ENCODE measurements at places on chromosomes 4 and X.
A peak's percentile ranks its signal among the peaks of the same experiment; 100 is the strongest.

DNA sequence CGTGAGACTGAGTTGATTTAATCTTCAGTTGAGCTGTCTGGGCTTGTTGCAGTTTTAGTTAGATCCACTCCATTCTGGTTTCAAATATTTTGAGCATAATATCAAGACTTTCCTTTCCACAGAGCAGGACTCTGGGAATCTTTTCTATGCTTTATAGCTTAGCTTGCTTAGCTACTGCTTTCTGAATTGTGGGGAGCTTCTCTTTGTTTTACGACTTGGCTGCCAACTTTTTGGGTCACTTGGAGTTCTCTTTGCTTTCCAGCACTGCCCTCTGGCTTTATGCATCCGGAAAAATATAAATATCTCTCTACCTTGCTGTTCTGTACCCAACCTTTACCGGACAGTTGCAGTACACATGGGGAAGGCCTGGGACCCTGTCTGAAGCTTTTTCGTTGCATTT lies 292.1 kb downstream of the STIM2 start:
- no peak for ATAC-seq

- no peak for ATAC-seq
Measured at GRCh38 chr4:108612365-108612764, 8.0 kb upstream of the RPL34 start.

DNA sequence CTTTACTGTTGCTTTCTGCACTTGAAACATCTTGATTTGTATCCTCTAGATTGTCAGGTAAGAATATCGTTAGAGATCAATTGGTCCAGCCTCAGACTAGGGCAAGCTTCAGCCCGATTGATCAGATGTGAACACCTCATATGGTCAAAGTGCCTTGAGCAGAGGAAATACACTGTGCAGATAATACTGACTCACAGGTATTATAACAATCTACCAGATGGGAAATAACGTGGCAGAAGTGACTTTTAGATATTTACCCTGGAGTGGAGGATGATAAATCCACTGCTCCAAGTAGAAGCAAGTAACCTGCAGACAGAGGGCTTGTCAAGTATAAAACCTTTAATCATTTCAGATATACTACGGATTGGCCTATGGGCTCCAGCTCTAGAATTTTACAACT lies 17.9 kb downstream of the VEGFC start:
- ATAC-seq: no peak

DNA sequence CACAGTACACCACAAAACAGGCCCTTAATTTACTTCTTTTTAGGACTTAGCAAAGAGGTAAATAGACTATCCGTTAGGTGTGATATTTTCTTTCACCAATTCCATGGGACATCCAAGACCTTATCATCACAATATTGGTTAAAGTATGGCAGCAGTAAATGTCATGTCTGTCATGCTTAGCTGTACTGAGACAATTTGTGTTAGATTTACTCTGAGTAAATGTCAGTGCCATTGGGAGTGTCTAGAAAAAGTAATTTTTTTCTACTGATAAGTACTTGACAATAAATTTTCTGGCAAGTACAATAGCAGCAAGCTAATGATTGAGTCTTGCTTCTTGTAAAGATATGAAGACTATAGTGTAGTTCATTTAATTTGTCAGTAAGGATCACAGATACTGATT lies 756.1 kb downstream of the FAM133A start:
- ATAC-seq: no peak

DNA sequence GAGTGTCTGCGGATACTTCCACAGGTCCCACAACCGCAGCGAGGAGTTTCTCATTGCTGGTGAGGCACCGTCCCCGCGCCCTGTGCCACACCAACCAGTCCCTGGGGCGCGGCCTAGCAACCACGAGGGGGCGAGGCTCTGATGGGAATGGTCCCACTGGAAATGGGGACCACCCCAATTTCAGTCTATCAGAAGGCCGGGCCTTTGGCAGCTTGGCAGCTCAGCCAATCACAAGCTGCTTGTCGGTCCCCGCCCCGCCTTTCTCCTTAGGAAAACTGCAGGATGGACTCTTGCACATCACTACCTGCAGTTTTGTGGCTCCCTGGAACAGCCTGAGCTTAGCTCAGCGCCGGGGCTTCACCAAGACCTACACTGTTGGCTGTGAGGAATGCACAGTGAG lies 3.0 kb downstream of the TIMP1 start:
- ATAC-seq: no peak

DNA sequence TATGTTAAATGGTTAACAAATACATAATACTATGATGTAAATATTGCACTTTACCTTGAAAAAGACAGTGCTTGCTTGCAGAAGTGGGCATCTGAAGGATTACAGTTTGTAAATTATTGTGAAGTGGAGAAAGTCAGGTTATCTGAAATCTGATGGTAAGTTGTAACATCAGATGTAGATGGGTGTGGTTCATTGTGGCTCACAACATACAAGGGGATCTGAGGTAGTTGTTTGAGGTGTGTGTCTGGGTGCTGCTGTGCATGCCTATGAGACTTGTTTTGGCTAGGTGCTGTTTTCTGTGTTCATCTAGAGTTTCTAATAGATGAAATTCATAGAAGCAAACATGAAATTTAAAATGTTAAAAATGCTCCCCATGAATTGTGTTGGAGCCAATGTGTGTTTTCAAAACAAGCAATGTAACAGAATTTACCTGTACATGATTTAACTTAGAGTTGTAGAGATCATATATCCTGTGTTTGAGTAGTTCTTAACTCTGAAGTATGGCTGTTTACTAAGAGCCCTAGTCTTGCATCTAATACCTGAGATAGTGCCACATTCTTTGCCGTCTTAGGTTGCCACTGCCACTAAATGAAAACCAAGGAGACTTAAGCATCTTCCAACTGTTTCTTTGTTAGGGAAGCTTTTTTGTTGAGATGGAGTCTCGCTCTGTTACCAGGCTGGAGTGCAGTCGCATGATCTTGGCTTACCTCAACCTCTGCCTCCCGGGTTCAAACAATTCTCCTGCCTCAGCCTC lies 11.9 kb upstream of the NDUFC1 start:
- no peak for ATAC-seq

DNA sequence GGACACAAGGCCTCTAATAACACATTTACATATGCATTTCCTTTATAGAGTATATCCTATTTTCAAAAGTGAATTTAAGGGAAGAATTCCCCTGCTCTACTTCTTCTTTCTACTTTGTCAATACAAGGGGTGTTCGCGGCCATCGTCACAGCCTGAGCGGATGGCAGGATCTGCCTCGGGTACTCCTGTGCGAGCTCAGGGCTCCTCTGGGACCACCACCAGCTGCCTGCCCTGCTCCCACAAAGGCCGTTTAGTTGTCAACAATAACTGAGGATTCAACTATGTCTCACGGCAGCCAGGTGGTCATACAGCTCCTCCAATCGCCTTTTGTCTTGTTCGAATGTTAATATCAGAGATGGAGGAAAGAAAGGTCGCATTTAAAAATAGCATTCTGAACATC lies 228.2 kb upstream of the TENM3 start:
- ATAC-seq: no peak

- no peak for ATAC-seq
Measured at GRCh38 chrX:134764202-134764785, 106.0 kb upstream of the PLAC1 start.

DNA sequence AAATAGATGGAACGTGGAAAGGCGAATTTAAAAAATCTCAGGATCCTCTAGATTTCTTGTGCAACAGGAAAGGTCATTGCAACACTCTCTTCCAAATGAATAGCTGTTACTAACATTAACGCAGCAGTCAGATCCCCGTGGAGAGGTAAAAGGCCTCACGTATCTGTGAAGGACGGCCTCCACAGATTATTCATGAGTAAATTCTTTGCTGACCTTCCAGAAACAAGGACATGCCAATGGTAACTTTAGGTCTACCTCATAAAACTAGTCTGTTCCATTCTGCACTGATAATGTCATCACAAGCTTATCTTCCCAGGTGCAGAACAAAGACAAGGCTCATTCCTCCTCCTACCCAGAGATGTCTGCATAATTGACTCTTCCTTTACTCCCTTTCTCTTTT lies 16.1 kb upstream of the REPS2 start:
- ATAC-seq: no peak

DNA sequence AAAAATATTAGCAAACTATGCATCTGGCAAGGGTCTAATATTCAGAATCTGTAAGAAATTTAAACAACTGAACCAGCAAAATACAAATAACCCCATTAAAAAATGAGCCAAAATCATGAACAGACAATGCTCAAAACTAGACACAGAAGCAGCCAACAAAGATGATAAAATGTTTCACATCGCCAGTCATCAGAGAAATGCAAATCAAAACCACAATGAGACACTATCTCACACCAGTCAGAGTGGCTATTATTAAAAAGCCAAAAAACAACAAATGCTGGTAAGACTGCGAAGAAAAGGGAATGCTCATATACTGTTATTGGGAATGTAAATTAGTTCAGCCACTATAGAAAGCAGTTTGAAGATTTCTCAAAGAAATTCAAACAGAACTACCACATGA lies 201.3 kb upstream of the CPEB2 start:
- ATAC-seq: no peak

DNA sequence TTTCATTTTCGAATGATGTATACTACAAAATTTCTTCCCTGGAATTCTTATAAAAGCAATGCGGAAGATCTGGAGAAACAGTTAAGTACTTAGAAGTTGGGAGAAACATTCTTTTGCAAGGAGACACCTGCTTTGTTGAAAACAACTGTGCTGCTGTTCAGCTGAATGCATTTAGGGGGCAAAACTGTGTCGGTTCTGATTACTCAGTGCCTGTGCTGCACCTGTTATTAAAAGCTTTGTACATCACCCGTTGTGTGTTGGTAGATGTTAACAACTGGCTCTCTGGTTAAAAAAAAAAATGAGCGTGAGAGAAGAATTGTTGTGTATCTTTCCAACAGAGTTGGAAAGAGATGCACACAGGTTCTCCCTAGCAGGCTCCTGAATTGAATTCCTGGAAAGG lies 184.1 kb upstream of the HHIP start:
- no peak for ATAC-seq

DNA sequence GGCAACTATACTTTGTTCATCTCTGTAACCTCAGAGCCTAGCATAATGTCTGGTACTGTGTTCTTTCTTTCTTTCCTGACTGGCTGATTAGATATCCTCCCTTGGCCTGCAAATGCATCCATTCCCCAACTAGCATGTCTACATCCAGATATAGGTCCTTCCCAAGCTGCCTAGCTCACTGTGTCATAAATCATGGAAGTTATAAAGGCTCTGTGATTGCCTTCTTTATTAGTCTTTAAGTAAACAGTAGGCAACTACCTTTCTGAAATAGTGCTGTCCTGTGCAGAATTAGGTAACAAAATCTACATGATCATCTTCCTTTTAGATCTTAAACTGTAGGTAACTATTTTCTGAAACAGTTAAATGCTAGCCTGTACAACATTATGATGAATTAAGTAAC lies 224.5 kb downstream of the DLG3 start:
- ATAC-seq: no peak

- ATAC-seq: no peak
Measured at GRCh38 chr4:12987284-12987683, 496.9 kb downstream of the RAB28 start.

- ATAC-seq: no peak
Measured at GRCh38 chr4:73650250-73650649, 30.0 kb upstream of the RASSF6 start.

GRCh38 chr4:113759696-113760093 lies 1.8 kb downstream of the CAMK2D start:
- no peak for ATAC-seq

- ATAC-seq: no peak
Measured at GRCh38 chrX:154484255-154485149, 1.9 kb downstream of the UBL4A start.

DNA sequence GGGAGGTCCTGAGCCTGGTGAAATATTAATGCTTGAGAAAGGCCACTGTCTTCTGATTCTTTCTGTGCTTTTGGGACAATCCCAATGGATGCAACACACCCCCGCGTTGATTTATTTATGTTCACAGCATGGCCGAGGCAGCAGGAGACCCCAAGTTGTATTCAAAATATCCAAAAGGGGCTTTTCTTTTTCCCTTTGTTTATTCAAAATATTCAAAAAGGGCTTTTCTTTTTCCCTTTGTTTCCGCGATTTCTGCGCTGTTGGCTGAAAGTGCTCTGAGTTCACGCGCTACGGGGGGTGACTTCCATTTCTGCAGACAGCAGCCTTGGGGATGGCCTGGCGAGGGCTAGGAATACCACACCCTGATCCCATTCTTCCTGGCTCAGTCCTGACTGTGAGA lies 59.5 kb upstream of the PPP2R3B start:
- ATAC-seq: no peak

DNA sequence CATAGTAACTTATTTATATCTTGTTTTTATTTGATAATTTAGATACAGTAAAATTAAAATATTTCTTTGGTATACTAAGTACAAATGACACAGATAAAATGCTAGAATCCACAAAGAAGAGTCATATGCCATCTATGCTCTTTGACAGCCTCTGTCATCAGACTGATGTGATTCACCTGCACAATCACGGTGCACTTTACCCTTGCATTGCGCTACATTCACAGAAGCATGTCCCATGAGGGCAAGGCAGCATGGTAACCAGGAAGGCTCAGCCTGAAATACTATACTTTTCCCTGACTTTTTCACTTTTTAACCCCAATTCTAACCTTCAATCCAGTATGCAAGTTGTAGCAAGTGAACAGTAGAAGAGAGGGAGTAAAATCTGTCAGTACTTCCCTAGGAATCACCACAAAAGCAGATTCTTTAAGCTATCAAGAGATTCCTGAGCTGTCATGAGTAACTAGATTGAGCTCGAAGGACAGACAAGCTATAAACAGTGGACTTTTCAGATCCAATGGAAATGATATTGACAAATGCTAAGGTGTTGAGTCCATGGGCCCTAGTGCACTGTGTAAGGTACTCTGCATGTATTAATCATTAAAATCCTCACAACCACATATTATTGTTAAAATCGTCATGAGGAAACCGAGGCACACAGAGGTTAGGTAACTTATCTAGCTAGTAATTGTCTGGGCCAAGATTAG lies 14.2 kb downstream of the SEC24D start:
- no peak for ATAC-seq

- ATAC-seq: no peak
Measured at GRCh38 chr4:150982557-150983233, 32.4 kb downstream of the LRBA start.

DNA sequence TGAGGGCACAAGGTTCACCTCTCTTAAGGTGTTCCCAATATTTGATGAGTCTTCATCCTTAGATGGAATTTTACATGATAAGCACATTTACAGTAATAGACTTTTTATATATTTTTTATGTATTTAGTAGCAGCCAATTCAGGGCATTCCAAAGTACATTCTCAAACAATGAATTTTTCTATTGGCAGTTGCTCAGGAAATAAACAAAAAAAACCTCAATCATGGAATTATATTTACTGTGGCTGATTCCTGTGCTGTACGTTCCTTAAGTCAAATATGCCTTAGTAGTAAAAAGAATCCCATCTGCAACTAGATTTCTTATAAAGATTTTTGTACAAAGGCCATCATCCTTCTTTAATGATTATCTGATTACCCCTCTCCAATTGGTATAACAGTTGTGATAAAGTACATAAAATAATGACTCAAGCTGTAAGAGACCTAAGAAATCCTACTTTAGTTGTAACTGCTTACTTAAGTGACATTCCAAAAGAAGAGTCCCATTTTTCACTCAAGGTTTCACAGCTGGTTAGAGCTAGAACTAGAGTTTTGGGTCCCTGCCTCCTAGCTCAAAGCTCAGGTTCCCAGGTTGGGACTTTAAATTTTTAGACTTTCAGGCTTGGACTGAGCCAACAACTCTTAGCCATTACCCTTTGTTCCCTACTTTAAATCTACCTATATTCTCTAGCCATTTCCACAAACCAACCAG lies 152.7 kb downstream of the FHIP1A start:
- ATAC-seq: no peak

GRCh38 chr4:145503486-145504072 lies 21.9 kb downstream of the SMAD1 start:
- ATAC-seq: no peak

GRCh38 chrX:47619486-47620302 lies at the start of gene SYN1:
Gene SYN1 (minus strand): TSS chrX:47619857. CDS start chrX:47619728, 129 bp downstream.
- peak; percentile 89 for ATAC-seq
